Activated naive CD8-positive, alpha-beta T cell treated with anti-CD3 and anti-CD28 coated beads, Interleukin-2, amount 50 U/mL, for 24 hours (primary cell): ENCODE measurements at places on chromosomes 6 and 20.

- no peak for DNase-seq
These were observed 30.3 kb downstream of the LIN28B start for GRCh38 chr6:104987218-104987617.

GRCh38 chr6:113137426-113137825 is 719.7 kb upstream of the MARCKS start:
- no peak for DNase-seq

DNA sequence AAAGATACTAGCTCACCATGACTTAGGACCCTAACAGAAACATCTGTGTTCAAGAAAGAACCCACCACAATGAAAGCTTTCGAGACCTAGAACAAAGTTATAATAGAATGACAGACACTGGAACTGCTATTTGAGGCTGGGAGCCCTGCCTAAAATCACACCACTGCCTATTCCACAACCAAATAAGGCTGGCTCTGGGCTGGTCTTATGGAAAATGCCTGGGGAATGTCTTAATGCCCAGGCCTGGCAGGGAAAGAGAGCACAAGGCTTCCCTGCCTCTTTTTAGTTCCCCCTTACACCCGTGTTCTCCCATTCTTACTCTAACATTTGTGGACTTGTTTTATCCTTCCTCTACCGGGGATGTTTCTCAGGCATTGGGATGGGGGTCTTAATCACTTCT is 5.6 kb upstream of the METTL24 start:
- DNase-seq = no peak

DNA sequence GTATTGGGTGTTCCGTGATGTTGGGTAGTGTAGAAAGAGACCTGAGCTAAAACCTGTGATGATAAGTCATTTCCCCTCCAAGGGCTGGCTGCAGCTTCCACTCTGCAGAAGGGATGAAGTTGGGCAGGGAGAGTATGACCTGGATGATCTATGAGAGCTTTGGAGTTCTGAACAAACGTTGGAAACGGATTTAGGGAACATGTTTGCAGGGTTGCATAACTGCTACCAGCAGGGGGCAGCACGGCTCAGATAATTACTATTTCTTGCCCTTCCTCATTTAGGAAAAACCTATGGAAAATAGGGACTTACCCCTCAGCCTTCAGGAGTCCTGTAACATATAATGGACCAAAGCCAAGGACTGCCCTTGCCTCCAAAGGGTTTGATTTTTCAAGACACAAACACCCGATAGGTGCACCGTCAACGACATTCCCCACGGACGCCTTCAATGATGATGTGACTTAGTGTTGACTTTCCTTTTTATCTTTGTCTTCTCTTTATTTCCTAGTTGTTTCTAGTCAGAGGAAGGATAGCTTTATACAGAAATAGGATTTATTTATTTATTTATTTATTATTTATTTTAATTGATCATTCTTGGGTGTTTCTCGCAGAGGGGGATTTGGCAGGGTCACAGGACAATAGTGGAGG is 164.9 kb upstream of the SASH1 start:
- peak; percentile 40 for DNase-seq

GRCh38 chr6:41477572-41477971 is 68.6 kb upstream of the FOXP4 start:
- no peak for DNase-seq

DNA sequence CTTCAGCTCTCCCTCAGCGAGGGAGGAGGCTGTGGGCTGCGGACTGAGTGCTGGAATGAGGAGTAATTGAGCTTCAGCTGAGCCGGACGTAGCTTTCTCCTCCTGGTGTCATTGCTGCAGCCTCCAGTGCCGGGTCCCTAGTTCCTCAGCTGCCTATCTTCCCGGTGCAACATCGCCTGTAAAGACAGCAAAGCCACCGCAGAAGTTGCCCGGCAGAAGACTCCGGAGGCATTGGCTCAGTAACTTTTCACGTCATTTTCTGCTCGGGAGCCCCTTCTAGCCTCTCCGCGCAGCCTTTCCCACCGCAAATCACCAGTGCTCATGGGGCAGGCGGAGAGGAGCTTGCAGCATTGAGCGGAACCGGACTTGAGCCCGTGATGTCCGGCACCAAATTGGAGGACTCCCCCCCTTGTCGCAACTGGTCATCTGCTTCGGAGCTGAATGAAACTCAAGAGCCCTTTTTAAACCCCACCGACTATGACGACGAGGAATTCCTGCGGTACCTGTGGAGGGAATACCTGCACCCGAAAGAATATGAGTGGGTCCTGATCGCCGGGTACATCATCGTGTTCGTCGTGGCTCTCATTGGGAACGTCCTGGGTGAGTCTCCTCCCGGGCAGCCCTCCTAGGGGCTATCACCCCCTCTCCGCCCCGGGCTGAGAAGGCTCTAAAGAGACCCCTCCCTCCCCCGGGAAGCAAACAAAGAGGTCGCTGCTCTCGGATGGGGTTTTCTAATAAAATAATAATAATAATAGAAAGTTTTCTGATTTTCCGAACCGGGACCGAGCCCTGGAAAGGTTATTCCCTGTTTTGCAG is at the start of gene HCRTR2:
Gene HCRTR2 (plus strand): TSS at position 305 of the 816 bp plus-strand sequence. CDS start 73 bp downstream, at position 378.
- DNase-seq = no peak

DNA sequence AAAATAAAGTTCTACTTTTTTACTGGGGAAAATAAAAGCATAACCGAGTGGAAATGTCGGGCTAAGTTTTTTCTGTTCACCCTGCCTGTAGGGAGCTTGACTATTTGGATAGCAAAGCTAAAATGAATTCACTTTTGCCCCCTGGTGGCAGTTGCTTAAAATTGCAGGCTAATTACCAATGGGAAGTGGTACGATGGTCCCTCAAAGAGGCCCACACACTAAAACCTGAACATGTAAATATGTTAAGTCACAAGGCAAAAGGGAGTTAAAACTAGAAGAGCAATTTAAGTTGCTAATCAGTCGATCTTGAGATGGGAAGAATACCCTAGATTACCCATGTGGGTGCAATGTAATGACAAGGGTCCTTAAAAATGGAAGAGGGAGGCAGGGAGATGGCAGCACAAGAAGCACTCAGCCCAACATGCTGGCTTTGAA is 916 bp upstream of the SUN5 start:
- DNase-seq = peak; percentile 29

DNA sequence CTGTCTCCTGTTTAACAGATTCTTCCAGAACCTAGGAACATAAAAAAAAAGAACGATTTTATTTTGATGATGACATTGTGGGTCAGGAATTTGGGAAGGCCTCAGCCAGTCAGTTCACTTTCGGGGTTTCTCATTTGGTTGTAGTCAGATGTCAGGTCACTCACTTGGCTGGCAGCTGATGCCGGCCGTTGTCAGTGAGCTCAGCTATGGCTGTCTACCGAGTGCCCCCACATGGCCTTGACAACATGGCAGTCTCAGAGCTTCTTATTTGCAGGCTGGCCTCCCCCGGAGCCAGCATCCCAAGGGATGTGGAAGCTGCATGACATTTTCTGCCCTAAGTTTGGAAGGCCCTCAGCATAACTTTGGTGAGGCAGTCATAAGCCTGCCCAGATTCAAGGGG is 11.5 kb downstream of the RNF217 start:
- DNase-seq = no peak

DNA sequence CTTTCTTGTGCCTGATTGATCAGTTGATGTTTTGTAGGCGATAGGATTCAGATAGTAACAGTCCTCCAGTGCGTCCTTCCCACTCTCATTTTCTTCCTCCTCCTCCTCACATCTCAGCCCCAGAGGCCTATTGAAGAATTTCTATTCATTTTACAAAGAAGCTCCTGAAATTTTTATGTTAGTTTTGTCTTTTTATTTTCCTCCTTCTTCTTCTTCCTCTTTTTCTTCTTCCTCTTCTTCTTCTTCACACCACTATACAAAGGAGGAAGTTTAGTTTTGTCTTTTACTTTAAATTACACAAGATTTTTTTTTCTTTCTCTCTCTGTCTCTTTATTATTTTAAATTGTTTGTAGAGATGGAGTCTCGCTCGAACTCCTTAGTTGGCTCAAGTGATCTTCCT is 19.1 kb downstream of the BTN2A1 start:
- DNase-seq = no peak

DNA sequence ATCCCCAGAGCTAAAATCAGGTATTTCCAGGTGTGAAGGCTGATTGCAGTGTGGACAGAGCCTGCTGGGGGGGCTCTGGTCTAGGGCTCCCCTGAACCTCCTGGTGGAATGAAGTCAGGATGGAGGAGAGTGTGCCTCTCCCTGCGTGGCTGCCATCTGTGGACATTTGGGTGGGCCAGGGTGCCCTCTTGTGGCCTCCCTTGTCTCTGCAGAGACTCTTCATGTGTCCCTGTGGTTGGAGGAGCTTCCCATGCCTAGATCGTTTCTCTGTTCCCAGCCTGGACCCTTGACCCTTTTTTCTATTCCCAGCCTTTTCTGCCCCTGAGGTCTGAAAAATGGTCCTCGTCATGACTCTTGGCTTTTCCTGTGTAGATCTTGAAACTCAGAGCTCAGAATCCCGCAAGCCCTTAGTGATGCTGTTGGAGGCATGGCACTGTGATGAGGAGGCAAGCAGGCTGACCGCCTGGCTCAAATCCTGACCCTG is 9.9 kb upstream of the PSMF1 start:
- DNase-seq = peak; percentile 67

DNA sequence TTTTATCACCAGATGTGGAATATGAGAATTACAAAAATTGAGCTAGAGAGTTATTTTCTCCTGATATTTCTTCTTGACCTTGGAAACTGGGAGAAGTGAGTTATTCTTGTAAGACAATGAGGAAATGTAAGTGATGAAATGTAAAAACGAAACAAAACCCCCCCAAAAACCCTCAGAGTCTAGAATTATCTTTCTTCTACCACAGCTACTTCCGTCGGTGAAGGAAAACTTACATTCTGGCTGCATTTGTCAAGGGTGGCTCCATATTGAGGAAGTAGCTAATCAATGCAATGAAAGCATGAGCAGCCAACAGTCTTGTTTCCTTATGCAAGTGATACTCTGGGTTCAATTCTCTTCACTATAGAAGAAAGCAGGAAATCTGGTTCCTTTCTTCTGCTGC is 661.7 kb upstream of the CITED2 start:
- DNase-seq = no peak

DNA sequence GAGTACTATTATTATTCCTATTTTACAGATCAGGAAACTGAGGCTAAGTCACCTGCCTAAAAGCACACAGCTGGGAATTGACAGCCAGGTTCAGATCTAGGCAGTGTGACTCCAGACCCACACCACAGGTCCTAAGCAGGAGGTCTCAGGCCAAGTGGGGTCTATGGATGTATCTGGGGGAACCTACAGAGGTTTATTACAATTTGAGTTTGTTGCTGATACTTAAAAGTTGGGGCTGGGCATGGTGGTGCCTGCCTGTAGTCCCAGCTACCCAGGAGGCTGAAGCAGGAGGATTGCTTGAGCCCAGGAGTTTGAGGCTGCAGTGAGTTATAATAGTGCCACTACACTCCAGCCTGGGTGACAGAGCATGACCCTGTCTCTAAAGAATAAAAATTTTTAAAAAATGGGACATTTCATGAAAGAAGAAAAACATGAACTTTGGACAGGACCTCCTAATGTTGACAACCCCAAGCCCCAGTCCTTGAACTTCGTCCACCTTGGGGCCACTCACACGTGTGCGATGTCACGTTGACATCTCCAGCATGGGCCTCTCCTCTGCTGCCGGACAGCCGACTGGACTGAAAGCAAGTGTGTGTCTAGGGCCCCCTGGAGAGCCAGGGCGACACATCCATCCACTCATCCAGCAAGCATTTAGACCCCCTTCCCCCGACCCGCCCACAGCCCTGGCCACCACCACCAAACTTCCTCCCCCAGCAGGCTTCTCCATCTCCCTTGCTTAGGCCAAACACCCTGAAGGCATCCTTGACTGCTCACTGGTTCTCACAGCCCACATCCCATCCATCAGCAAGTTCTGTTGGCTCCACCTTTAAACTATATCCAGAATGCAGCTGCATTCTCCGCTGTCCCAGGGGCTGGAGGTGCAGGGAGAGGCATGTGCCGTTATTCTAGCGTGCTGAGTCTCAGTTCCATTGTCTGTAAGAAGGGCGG is 40.0 kb downstream of the NOL4L start:
- DNase-seq = no peak

DNA sequence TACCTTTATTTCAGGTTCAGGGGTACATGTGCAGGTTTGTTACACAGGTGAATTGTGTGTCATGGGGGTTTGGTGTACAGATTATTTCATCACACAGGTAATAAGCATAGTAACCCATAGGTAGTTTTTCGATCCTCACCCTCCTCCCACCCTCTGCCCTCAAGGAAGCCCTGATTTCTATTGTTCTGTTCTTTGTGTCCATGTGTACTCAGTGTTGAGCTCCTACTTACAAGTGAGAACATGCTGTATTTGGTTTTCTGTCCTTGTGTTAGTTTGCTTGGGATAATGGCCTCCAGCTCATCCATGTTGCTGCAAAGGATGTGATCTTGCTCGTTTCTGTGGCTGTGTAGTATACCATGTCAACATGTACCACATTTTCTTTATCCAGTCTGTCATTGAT is 66.0 kb downstream of the STK4 start:
- DNase-seq = no peak

GRCh38 chr6:166202321-166202733 is 34.7 kb upstream of the TBXT start:
- no peak for DNase-seq

GRCh38 chr6:134097114-134097707 is 44.8 kb upstream of the SLC2A12 start:
- DNase-seq = peak; percentile 64

- no peak for DNase-seq
These were observed 280.5 kb downstream of the DHX35 start for GRCh38 chr20:39242614-39243013.

- peak; percentile 21 for DNase-seq
These were observed 80.5 kb upstream of the SGK1 start for GRCh38 chr6:134398453-134398852.

- no peak for DNase-seq
These were observed 3.7 kb upstream of the FAXC start for GRCh38 chr6:99353126-99353525.

GRCh38 chr6:158905277-158905676 is 86.1 kb upstream of the EZR start:
- no peak for DNase-seq

DNA sequence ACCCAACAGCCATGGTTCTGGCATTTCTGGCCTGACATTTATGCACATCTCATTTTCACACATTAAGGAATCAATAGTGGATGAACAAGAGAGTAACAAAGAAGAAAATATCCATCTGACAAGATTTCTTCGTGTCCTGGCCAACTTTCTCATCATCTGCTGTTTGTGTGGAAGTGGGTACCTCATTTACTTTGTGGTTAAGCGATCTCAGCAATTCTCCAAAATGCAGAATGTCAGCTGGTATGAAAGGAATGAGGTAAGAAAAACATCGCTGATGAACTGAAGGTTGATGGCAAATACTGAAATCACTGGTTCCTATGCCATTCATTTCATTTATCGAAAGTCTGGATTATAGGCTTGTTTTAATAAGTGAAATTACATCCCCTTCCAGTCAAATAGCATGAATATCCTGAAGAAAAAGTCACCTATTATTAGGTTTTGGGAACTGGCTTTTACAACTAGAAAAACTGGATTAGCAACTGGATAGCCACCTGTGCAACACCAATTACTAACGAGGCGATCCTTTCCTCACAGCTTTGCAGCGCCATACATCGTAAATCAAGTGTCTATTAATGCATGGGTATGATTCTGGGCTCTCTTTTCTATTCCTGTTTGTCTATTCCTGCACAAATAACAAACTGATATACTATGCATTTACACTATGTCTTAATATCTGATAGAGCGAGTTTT is 50.2 kb upstream of the NOP56 start:
- no peak for DNase-seq

GRCh38 chr6:7218406-7218988 is 94.5 kb downstream of the SSR1 start:
- no peak for DNase-seq
